Stimulated activated CD8-positive, alpha-beta memory T cell treated with anti-CD3 and anti-CD28 coated beads, Interleukin-4, amount 100 ng/mL, for 1 hour (primary cell): ENCODE measurements at places on chromosomes 16 and 17.

DNA sequence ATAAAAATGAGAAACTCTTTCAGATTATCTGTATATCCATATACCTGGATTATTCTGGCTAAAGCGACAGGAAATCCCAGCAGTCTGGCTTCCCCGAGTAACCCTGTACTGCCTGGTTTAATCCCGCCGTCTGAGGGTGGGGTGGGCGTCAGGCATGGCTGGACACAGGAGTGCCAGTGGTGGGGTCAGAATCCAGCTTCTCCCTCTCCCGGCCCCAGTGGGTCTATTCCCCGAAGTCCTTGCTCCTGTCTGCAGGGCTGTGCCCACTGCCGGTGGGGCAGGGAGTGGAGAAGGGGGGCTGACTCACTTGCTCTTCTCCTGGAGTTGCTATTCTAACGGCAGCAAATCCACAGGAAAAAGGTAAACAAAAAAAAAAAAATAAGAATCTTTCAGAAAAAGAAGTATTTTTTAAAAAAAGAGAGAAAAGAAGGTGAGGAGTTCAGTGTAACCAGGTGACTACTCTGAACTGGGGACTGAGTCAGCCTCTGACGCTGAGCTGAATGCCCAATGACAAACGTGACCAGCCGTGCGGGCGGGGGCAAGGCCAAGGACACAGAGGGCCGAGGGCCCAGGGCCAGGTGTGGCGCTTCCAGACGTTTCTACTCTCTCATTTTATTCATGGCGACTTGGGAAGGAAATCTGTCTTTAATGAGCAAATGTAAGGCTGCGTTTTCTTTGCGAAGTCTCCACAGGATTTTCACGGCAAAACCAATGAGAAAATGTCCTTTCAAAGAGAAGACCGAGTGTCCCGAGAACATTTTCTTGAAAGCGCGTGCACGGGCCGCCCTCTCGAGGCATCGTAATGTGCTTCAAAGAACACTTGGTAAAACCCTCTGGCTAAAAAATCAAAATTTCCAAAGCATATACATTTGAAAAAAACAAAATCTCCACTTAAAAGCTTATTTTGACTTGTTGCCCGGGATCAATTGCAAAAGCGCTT lies 20.2 kb downstream of the FOXF1 start:
- no peak for DNase-seq

GRCh38 chr17:48514477-48514876 lies 16.3 kb downstream of the HOXB1 start:
- no peak for DNase-seq

DNA sequence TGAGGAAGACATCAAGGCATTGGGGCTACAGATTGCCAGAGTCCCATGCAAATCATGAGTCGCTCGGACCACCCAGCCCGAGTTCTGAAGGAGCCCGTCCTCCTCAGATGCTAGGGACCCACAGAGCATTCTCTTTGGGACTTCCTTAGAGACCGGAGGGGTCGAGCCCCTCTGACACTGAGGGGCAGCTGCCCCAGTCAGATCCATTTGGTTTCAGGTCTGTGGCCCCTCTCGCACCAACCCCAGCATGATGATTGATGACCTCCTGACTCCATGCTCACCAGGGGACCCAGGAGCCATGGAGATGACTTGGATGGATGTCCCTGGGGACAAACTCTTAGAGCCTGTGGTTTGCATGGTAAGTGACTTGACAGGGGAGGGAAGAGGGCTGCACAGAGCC lies 8.0 kb downstream of the PDF start:
- DNase-seq, result no peak

DNA sequence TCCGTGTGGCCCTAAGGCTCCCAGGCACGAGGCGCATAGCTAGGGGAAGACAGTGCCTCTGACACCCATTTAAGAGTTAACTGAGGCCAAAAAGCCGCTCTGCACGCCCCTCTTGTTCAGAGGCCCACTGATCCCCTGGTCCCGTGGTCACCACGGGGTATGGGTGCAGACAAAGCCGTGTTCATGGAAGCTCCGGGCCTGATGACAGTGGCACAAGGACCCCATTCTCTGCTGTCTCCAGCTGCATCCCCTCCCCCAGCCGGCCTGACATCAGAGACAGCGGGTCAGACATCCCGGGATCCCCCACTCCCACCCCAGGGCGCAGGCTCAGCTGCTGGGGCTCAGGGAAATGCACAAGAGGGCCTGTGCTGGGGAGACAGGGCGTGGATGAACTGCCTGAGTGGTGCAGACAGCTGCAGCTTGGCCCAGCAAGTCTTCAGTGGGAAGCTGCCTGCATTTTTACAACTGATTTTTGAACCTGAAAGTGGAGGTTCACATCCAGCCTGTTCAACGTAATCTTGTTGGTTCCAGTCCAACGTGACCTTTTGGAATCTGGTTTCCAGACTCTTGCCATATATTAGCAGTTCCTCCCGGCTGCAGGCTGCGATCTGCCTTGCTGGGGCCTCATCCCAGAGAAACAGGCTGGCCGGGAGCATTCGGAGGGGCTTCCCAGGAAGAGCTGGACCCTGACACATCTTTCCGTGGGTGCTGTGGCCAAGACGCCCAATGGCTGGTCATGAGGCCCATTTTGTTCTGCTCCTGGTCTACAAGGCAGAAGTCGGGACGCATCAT lies 9.7 kb upstream of the BAHCC1 start:
- DNase-seq, result no peak

GRCh38 chr16:87864331-87864989 lies 4.8 kb downstream of the SLC7A5 start:
- DNase-seq, result no peak
